NCI-H526 treated with DMSO at 0.1 percent for 48 hours (cell line): ENCODE measurements at places on chromosomes 11 and 22.

DNA sequence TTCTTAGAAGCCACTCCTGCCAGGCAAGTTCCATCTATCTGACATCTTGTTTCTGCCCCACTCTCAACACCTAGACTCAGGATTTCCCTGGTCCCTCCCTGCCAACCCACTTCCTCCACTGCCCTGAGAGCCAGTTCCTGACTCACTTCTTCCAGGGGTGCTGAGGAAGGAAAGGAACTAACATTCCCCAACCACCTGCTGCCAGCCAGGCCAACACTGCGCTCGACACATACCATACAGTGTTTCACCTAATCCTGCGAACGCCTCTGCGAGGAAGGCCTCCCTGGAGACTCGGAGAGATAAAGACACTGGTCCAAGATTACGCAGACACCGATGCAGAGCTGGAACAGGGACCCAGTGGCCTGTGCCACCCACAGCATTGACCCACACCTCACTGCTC is 40.2 kb downstream of the MICAL3 start:
- DNase-seq = no peak

DNA sequence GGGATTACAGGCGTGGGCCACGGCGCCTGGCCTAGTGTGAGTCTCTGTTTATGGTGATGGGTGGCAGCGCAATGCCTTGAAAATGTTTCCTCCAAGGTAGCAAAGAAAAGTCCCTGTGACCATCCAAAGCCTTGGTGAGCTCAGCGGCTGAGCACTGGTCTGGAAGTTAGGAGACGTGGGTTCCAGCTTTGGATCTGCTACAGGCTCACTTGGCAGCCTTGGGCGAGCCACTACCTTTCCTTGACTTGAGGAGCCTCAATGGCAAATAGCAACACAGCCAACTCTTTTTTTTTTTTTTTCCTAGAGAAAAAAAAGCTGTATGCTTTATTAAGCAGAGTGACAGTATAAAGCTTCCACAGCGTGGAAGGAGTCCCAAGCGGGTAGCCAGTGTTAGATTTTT is 61.3 kb upstream of the RASD2 start:
- DNase-seq = no peak

DNA sequence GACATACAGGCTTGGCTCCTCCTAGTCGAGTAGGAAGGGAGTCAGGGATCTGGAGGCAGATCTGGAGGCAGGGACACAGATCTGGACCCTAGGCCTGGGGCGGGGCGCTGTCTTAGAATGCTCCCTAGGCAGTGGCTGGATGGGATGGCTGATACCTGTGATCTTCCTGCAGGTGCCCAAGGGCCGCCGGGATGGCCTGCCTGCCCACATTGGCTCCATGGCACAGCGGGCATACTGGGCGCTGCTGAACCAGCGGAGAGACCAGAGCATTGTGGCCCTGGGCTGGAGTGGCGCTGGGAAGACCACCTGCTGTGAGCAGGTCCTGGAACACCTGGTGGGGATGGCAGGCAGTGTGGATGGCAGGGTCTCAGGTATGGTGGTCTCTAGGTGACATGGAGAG is 35.4 kb downstream of the MYO18B start:
- DNase-seq = no peak

DNA sequence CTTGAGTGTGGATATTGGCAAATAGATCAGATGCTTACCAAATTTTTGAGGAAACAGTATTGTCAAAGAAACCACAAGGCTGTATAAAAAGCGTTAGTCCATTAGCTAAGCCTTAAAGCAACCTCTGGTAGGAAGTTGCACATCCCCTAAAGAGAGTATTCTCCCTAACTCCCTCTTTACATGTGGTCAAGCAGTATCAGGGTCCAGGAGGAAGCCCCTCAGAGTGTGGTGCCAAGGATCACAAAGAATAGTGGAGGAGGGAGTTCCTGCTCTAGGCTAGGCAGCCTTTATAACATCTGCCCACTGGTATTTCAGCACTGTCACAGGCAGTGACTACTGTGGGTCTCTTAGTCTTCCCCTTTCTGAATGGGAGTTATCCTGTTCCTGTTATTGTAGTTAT is 18.8 kb upstream of the AMPD3 start:
- no peak for DNase-seq

DNA sequence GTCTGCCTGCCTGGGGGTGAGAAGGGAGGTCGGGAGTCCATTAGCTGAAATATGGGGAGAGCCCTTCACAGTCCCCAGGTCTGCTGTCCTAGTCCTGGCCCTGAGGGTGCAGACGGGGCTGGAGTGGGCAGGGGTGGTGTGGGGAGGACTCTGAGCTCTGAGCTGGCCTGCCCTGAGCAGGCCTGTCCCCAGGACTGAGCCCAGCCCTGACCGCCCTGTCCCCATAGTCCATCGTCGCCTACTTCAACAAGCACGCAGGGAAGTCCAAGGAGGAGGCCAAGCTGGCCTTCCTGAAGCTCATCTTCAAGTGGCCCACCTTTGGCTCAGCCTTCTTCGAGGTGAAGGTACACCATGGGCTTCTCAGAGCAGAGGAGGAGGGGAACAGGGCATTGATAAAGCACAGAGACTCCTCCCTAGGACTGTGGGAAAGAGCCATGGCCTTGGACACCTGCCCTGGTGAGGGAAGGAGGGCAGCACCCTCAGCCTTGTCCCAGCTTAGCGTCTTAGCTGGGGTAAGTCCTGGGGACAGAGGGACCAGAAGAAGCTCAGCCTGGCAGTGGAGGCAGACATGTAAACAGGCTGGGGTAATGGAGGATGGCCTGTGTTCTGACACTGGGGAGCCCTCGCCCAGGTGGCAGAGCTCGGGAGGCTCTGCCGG is 83.7 kb downstream of the MYO7A start:
- no peak for DNase-seq

GRCh38 chr22:25021976-25022711 is 69.6 kb downstream of the KIAA1671 start:
- no peak for DNase-seq

DNA sequence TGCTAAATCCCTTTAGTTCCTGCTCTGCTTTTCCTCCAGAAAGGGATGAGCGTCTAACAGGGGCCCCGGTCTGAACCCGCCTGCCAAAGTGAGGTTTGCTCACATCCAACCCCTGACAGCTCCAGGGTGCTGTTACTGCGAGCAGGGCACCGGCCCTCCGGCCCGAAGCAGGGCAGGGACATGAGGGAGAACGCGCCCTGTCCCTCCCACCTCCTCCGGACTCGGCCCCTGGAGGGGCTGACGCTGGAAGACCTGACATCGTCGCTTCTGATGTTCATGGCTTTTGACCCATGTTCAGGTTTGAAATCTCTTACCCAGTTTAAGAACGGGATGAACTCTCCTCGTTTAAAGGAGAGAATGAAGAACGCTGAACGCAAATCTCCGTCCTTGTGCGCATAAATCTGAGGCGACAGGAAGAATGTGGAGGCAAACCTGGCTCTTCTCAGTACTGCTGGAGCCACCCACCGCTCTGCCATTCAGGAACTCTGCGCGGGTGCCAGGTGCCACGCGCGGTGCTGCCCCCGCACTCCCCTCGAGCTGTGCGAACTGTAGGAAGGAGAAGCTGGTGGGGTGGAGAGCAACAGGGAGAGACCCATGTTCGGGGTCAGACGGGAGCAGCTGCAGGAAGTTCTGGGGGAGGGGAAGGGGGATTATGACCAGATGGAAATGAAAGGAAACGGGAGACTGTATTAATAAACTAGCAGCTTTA is 826 bp upstream of the EEF1G start:
- peak; percentile 32 for DNase-seq

DNA sequence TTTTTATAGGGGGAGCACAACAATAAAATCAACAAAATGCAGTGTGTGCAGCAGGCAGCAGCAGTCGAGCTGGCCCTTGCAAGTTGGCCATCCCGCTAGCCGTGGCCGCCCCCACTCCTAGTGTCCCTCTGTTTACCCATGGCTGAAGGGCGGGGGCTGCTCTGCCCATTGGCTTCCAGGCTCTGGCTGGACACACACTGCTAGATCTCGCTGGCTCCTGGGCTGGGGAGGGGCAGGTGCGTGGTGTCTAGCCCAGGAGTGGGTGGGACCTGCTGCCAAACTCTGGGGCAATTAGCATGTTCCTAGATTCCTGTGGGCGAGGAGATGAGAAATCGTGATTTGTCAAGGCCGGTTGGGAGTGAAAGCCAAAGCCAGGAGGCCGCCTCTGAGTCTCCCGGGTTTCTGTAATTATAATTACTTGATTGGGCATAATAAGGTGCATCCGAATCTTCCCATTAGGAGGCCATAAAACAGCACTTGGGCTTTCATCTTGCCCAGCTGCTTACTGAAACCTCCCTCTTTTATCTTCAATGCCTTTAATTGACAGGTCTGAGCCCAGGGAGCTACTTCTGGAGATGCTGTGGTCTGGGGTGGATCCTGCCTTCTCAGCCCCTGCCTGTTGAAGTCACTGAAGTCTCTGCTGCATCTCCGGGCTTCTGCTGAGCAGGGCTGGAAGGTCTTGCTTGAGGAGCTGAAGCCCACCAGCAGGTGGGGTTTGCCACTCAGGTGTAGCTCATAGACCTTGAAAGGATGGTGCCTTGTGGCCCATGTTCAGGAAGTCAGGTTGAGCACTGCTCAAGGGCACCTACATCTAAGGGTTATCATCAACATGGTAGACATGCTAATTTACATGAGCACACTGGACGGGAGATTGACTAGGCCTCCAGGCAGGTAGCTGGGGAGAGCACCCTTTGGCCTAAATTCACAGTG is 44.5 kb upstream of the DKK3 start:
- DNase-seq = no peak

DNA sequence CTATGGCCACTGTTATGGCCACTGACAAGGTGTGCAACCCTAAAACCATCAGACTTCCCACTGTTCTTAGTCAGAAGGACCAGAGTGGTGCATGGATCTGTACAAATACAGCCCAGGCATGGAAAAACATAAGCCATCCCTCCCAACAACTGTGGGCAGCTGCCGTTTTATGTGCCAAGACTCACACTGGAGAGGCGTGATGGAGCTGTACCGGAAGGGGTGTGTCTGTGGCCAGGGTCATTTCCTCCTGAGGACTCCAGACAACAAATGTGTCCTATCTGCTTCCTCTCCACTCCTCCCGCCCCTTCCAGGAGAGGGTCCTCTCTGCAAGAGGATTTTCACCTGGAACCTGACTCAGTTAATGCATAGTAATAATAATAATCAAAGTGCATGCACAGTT is 29.5 kb downstream of the KCNJ1 start:
- no peak for DNase-seq

GRCh38 chr11:68447015-68447801 is 13.3 kb upstream of the PPP6R3 start:
- peak; percentile 36 for DNase-seq

DNA sequence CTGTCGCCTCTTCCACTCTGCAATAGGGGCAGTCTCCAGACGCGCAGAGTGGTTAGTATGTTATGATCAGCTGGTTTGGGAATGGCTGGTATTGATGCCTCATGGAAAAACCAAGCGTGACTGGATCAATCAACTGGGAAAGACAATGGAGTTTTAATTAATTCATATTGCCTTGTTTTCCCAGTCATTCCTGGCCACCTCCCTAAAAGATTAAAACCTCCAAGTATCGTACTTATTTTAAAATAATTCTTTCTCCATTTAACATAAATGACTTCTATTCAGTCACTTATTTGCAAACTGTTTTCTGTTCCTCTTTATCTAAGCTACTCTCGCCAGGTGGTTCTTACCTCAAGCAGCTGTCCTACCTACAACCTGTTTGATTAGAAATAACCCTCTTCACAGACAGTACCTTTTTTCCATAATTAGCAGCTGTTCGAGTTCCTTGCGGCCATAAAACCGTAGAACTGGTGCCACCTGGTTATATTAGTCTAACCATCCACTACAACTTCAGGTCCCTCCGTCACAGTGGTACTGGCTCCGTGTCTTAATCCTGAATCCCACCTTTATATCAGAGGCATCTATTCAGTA is 898 bp downstream of the ZNF215 start:
- peak; percentile 82 for DNase-seq

DNA sequence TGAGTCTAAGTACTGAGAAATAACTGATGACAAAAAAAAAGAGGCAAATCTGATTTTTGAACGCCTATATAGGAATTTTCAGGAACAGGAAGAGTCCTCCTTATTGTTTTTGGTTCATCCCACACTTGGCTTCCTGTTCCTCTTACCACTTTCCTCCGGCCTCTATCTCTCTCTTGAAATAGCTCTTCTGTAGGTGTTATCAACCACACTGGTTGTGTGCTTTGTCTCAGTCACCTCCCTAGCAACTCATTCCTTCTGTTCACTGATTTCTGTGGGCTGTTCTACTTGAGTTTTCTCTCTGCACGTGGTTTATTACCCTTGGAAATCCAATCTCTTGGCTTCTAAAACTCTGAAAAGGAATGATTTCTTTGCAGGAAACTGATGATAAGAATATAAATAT is 78.7 kb upstream of the C11orf87 start:
- DNase-seq = no peak

- DNase-seq = no peak
Observed at GRCh38 chr11:60482361-60482760, 10.2 kb upstream of the MS4A12 start.

DNA sequence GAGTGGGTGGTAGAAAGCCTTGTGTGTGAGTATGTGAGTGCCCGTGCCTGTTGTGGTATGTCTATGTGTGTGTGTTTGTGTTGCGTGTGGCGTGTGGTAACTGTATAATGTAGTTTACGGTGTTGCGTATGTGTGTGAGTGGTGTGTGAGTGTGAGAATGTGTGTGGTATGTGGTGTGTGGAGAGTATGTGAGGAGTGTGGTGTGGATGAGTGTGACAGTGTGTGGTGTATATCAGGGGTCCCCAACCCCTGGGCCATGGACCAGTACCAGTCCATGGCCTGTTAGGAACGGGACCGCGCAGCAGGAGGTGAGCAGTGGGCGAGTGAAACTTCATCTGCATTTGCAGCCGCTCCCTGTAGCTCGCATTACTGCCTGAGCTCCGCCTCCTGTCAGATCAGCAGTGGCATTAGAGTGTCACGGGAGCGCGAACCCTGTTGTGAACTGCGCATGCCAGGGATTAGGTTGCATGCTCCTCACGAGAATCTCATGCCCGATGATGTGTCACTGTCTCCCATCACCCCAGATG is 5.7 kb downstream of the UPK3A start:
- DNase-seq = peak; percentile 18

DNA sequence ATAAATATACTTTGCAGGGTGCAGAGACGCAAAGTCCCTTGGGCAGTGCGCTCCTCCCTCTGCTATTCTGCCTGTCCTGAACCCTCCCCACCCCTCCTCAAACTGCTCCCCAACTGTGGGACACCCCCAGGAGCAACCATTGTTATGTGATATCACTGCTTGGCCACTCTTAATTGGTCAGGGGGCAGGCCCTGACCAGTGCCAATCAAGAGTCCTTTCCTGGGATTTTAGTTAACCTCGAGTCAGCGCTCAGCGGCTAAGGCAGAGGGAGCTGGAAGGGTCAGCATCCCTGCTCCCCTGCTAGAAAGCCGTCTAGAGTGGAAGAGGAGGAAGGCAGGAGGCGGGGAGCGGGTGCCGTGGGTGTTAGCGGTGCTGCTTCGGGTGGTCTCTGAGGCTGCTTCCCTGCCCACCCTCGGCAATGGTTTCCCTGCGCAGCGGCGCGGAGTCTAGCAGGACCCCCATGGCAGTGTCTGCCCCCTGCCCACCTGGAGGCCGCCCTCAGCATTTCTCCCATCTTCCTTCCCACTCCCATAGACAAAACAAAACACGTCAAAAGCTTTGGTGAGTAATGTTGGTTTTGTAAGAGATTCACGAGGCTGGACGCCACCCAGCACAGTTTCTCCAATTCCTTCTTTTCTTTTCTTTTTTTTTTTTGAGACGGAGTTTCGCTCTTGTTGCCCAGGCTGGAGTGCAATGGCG is 38.4 kb upstream of the A4GALT start:
- DNase-seq = no peak
